Effector memory CD8-positive, alpha-beta T cell (primary cell): ENCODE measurements at places on chromosomes 2 and 18.
A peak's percentile ranks its signal among the peaks of the same experiment; 100 is the strongest.

GRCh38 chr2:146844226-146844990, 1000.4 kb upstream of the ACVR2A start:
- no peaks in the 10 kb centered on the region for H3K27me3 ChIP-seq
- H3K36me3 ChIP-seq, result no peaks in the 10 kb centered on the region
- no peak overlapping the region for H3K4me3 ChIP-seq
- DNase-seq, result no peak
- H3K4me1 ChIP-seq, result no peaks in the 10 kb centered on the region

- H3K4me1 ChIP-seq, result peaks cover 9% of the 10 kb centered on the region
- H3K36me3 ChIP-seq, result no peaks in the 10 kb centered on the region
- H3K27ac ChIP-seq, result no peak overlapping the region
- no peak for DNase-seq
- H3K4me3 ChIP-seq, result peak overlapping the region; percentile 70
These were observed 49.0 kb upstream of the PAIP2B start for GRCh38 chr2:71275939-71276310.

DNA sequence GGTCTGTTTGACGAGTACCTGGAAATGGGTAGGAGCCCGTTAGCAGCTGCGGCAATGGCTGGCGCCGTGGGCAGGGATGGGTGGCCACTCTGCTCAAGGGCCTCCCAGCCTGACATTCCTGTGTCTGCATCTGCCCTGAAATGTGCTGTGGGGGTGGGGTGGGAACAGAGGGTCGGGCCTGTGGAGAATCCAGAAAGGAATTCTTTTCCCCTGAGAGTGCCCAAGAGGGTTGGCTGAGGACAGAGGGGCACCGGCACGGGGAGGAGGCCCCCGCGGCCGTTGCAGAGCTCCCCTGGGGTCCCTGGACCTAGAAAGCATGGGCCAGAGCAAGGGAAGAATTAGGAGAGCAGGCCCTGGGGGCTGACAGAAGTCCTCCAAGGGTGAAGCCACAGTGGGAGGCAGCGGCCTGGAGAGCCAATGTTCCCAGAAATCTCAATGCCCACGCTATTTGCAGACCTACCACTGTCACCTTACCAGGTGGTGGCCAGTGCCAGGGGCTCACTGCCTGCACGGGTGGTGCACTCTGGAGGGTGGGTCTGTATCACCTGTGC, 27.8 kb downstream of the ANO7 start:
- no peaks in the 10 kb centered on the region for H3K27me3 ChIP-seq
- H3K4me1 ChIP-seq, result peaks cover 8% of the 10 kb centered on the region
- H3K27ac ChIP-seq, result no peak overlapping the region
- peaks cover 10% of the 10 kb centered on the region for H3K36me3 ChIP-seq

GRCh38 chr18:24819141-24819890, 358.9 kb downstream of the HRH4 start:
- H3K4me3 ChIP-seq, result no peak overlapping the region
- no peak overlapping the region for H3K27ac ChIP-seq
- H3K27me3 ChIP-seq, result peaks cover 23% of the 10 kb centered on the region
- DNase-seq, result no peak
- H3K36me3 ChIP-seq, result no peaks in the 10 kb centered on the region

DNA sequence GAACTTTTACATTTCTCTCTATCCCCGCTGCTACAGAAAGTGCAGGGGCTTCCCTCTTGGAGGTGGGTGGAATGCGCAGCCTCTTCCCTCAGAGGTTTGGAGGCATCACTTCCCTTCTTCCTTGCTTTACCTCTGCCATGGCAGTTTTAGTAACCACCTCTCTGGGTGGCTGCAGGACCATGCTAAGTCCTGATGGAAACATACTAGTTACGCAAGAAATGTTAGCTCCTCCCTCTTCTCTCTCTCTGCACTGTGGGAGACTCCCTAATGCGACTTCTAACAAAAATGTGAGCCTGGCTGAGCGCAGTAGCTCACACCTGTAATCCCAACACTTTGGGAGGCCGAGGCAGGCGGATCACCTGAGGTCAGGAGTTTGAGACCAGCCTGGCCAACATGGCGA, 116.8 kb upstream of the RAB6C start:
- H3K4me3 ChIP-seq, result no peak overlapping the region
- peaks cover 19% of the 10 kb centered on the region for H3K27me3 ChIP-seq
- no peaks in the 10 kb centered on the region for H3K4me1 ChIP-seq

GRCh38 chr2:200373973-200374416, 67.5 kb downstream of the SPATS2L start:
- peaks cover 23% of the 10 kb centered on the region for H3K4me1 ChIP-seq
- no peaks in the 10 kb centered on the region for H3K36me3 ChIP-seq
